Activated CD8-positive, alpha-beta memory T cell treated with anti-CD3 and anti-CD28 coated beads for 1 hour (primary cell): ENCODE measurements at places on chromosomes 7 and 10.

DNA sequence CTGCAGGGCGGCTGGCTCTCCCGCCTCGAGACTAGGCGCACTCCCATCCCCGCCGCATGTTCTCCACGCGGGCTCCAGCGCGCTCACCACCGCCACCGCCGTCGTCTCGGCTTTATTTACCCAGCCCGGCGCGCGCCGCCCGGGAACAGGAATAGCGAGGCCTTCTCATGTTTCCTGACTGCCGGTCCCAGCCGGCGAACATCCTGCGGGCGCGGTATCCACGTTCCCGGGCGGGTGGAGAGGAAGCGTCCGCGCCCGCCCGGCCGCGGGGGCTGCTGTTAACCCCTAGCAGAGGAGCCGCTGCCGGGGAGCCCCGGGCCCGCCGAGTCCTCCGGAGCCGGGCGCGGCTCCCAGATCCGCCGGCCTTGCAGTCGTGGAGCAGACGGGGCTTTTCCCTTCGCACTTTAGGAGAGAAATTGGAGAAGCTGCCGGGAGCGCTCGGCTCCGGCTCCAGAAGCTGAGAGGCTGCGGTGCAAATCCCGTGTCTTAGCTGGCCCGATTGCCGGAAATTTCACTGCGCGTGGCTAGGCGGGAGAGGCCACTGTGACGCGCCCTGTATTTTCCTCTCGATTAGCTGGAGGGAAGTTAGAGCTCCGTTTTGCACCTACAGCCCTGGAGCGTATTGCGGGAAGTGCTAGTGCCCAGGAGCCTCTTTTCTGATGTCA lies at the start of gene MKX:
Gene MKX, minus strand, starts transcription at position 88 of the 665 bp plus-strand sequence. CDS start 2,404 bp downstream, outside the sequence.
- no peak for DNase-seq

GRCh38 chr7:54782829-54783228 lies 23.8 kb upstream of the SEC61G start:
- DNase-seq, result no peak

GRCh38 chr7:128352153-128352537 lies 8.4 kb upstream of the RBM28 start:
- DNase-seq, result no peak

DNA sequence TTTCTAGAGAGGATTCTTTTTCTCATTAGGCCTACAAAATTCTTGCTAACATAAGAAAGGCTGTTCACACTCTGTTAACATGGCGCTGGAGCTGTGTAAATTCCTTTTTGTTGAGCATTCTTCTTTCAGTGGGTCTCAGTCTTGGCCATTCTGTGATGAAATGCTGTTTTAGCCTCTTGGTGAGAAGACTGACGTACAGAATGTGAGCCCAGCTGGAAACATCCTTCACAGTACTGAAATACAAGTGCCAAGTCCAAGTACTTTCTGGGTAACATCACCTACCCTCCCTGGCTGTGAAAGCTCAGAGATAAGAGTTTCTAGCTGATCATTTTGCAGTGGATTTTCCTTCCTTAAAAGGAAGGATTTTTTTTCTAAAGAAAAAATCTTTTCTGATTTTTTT lies 231.8 kb downstream of the AHR start:
- DNase-seq, result no peak

DNA sequence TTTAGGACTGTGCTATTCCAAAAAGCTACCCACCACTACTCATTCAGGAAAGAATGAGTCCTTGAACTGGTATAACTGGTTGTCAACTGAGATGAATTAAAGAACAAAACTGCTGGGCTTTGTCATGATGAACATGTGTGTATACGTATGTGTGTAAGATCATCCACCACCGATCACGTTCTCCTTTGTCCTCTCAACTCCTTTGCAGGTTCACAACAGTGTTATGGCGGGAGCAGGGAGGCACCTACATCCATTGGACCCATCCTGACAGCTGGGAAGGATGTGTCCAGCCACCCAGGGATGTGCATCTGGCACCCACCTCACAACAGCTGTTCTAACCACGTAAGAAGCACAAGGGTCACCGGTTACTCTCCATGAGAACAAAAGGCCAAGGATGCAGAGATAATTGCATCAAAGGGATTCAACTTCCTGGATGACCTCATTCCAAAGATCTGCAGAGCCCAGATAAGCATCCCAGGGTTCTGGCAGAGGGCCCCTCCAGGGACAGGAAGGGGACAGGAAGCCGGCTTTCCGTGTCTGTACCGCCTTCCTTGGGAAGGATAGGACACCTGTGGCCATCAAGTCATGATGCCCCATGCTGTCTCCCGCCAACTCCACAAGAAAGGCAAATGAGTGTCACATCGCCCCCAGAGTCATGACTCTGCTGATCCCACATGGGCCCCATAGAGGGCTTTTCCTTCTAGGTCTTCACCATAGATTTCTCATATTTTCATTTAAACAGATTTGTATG lies 66.1 kb downstream of the STEAP1B start:
- no peak for DNase-seq

DNA sequence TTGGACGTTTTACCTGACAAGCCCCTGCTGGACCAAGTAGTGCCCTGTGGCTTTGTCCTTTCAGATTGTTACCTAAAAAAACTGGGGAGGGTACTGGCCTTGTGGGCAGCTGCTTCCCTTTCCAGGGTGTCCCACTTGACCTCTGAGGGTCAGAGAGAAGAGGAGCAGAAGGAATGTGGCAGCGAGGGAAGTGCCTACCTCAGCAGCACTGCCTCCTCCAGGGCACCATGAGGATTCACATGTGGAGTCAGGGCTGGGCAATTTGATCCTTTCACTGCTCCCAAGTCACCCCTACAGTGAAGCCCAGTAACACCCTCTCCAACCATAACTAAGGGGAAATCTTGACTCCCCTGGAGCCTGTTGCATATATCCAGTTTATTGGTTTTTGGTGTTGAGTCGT lies 64.6 kb downstream of the ITGB1 start:
- DNase-seq, result no peak

GRCh38 chr7:43484678-43485395 lies 98.1 kb upstream of the STK17A start:
- DNase-seq, result no peak

- no peak for DNase-seq
Measured at GRCh38 chr10:71618598-71618997, 101.0 kb downstream of the C10orf105 start.

DNA sequence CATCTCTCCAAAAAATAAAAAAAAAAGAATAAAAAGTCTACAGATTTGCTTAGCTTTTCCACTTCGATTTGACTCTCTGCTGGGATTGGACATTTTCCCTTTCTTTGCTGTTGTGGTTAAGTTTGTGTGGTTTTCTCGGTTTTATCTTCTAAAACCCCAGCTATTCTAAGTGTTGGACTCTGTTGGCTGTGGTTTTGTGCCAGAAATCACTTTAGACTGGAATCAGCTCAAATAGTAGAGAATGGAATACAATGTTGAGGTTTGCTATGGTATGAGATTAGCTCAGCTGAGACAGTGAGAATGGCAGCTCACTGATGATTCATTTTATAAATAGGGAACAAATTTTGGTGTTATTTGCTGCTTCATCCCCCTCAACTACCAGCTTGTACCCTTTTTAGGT lies 116.0 kb downstream of the BUB3 start:
- DNase-seq, result no peak

- DNase-seq, result no peak
Measured at GRCh38 chr10:17980846-17981565, 29.3 kb downstream of the SLC39A12 start.

DNA sequence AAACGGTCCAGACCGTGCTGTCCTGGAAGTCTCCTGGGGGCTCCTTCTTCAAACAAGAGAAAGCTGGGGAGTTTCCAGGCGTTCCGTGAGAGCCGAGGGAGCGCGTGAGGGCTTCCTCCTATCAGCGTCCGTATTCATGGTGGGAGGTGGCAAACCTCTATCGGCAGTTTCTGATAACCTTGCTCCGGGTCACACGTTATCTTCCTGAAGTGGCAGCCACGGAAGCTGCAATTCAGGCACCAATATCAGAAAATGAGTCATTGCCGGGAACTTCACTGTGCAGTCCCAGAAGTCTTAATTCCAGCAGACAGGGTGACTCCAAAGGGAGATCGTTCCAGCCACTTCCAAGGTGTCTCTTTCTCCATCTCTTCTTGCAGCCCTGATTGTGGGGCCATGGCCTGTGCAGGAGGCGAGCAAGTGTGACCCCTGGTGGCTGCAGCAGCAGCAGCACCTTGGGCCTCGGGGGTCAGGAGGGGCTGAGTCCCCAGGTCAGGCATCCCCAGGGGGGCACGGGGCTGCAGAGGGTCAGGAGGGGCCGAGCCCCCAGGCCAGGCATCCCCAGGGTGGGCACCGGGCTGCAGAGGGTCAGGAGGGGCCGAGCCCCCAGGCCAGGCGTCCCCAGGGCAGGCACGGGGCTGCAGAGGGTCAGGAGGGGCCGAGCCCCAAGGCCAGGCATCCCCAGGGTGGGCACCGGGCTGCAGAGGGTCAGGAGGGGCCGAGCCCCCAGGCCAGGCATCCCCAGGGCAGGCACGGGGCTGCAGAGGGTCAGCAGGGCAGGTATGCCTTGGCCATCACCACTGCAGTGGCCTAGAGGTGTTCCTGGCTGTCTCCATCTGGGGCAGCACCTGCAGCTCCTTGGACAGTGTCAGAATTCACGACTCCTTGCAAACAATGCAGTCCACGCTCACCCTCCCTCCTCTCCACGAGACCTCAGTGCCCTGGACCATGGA lies 538.7 kb downstream of the DNAJB6 start:
- DNase-seq, result peak; percentile 36
